CD4-positive, alpha-beta T cell treated with Interleukin-10 for 1 hour (primary cell): ENCODE measurements at places on chromosomes 6 and 20.
A peak's percentile ranks its signal among the peaks of the same experiment; 100 is the strongest.

DNA sequence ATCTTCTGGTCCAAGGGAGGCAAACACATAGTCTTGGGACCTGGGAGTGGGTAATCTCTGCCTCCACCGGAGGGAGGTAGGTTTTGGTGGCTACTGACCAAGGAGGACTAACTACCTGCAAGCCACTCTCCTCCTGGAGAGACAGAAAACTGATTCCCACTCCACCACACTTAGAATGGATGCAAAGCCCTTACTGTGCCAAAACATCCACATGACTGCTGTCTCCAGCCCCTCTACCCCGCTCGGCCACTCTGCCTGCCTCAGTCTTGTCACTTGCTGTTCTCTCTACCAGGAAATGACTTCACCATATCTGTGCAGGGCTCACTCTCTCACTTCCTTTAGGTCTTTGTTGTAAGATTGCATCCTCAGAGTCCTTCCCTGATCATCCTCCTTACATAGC is 129.5 kb upstream of the ARG1 start:
- DNase-seq: peak; percentile 36

GRCh38 chr6:83847179-83847578 is 6.0 kb upstream of the RIPPLY2 start:
- no peak for DNase-seq

GRCh38 chr6:132320007-132320406 is 81.3 kb downstream of the MOXD1 start:
- no peak for DNase-seq

GRCh38 chr20:59364611-59365010 is 64.2 kb downstream of the EDN3 start:
- DNase-seq: no peak

DNA sequence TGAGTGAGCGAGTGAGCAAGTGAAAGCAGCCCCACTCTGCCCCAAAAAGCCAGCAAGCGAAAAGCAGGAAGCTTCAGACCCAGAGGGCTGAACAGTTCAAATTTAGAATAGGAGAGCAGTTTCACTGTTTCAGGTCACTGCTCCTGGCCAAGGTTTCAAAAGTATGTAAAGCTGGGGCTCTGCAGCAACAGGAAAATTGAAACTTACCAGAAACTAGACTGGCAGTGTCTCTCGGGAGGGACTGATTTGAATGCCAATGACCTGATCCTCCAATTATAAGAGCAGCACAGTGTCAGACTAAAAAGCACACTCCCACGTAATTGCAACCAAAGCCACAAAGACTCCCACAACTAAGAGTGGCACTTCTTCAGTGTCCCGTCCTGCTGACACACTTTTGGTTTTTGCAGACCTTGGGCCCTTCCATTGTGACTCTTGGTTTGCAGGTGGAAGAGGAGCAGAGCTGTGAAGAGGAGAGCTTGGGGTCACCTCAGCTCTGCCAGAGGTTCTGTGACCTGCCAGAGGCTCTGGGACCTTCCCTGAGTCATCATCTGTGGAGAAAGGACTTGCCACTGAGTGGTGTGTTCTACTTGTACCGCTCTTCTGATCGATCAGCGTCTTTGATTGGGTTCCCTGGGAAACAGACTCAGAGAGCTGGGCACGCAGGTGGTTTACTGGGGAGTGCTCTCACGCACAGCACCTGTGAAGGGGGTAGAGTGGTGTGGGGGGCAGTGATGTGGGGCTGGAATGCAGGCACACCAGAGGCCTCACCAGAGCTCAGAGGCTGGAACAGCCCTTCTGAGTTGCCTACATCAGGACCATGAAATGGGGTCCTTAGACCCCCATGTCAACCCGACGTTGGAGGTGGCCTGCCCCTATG is 52.7 kb upstream of the PTGIS start:
- DNase-seq: peak; percentile 6

DNA sequence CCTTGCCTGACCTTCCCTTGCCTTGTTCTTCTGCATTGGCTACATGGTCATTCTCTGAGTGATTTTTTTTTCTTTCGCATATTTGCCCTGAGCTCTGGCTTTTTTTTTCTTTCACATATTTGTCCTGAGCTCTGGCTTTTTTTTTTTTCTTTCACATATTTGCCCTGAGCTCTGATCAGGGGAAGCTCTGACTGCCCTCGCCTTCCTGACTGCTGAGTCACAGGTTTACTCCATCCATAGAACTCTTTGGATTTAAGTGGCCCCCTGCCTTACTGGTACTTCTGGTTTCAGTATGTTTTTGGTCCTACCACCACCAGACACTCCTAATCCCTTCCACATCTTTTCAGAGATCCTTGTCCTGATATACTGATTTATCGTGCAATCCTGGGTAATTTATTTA is 201.1 kb downstream of the OGFRL1 start:
- no peak for DNase-seq

DNA sequence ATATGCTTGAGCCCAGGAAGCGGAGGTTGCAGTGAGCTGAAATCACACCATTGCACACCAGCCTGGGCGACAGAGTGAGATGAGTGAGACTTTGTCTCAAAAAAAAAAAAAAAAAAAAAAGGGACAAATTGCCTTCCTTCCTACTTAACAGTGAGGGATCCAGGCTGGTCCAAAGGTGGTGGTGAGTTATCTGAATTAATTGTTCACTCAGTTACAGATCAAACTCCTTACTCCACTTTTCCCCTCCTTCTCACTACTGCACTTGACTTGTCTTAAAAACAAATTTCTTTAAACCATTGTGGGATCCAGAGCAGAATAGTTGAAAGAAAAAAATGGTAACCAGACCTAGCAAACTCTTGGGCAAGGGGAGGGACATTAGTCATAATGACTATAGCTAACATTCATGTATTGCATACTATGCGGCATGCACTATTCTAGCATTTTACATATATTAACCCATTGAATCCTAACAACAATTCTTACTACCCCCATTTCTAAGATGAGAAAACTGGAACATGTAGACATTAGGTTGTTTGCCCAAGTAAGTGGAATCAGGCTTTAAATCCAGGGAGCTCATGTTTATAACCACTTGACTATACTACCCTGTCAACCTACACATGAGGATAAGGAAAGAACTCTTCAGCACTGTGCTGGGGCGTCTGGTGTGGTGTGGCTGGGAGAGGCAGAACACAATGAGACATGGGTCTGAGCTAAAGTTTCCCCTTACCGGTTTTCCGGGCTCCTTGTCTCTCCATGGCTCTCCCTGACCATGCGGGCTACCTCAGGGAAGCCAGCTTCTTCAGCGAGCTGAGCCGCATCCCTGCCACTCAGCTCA is 1.5 kb downstream of the GPANK1 start:
- DNase-seq: no peak
